ENCODE measurements at places on chromosomes 5 and 9. TPM values are rescaled to one million over a fixed set of nuclear protein-coding genes. Genes with fewer than 3 reads are reported as not detected.
A peak's percentile ranks its signal among the peaks of the same experiment; 100 is the strongest.

GRCh38 chr9:136539427-136540421 is 6.1 kb downstream of the NOTCH1 start:
- H3K36me3 ChIP-seq: peaks cover 6% of the 10 kb centered on the region
- peak; percentile 69 for DNase-seq
- peaks cover 18% of the 10 kb centered on the region for H3K4me1 ChIP-seq
- peak overlapping the region; percentile 96 for H3K27ac ChIP-seq

- no peaks in the 10 kb centered on the region for H3K4me1 ChIP-seq
- H3K4me3 ChIP-seq: no peak overlapping the region
- no peak for DNase-seq
Observed at GRCh38 chr9:119898316-119898715, 529.1 kb upstream of the BRINP1 start.

GRCh38 chr5:144201588-144201987 is 30.9 kb downstream of the KCTD16 start:
- peaks cover 18% of the 10 kb centered on the region for H3K27me3 ChIP-seq
- no peak overlapping the region for H3K4me3 ChIP-seq
- DNase-seq: no peak
- peaks cover 6% of the 10 kb centered on the region for H3K4me1 ChIP-seq

GRCh38 chr5:107058235-107058634 is 612.5 kb downstream of the EFNA5 start:
- no peak for DNase-seq
- no peak overlapping the region for H3K4me3 ChIP-seq

DNA sequence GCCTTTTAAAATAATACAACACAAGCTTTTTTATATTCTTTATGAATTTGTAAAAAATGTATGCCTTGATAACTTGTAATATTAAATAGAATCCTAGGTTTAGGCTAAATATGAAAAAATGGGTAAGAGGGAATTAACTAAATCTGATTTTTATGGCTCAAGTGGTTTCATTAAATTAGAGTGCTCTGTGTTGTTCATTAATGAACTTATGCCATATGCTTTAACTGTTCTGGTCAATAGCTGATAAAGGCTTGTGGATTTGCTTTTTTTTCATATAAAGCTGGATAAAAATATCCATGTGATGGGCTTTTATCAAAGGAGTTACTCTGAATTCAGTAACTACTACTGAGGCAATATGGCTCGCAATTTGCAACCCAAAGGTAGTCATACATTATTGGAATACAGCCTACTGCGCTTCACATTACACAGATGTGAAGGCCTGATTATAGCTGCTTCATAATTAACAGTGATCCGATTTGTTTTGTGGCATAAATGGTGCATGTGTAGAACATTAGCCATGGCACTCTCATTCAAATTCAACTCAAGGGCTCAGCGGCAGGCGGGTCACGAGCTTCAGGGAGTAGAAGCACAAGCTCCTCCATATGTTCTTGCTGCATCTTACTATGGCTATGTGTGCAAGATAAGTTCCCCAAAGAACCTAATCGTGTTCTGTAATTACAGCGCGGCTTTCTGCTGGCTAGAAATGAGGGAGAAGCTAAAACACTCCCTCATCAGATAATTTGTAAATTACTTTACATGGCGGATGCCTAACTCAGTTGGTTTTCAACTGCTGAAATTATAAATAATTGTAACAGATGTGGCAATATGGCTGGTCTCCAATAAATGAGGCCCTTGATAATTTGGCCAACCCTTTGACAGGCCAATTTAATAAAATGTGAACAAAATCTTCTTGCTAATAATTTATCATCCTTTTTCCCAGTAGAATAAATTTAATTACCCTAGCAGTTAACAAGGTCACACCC is 188.3 kb downstream of the CNTLN start:
- H3K4me3 ChIP-seq: no peak overlapping the region
- H3K27ac ChIP-seq: no peak overlapping the region
- H3K27me3 ChIP-seq: no peaks in the 10 kb centered on the region
- no peaks in the 10 kb centered on the region for H3K4me1 ChIP-seq

DNA sequence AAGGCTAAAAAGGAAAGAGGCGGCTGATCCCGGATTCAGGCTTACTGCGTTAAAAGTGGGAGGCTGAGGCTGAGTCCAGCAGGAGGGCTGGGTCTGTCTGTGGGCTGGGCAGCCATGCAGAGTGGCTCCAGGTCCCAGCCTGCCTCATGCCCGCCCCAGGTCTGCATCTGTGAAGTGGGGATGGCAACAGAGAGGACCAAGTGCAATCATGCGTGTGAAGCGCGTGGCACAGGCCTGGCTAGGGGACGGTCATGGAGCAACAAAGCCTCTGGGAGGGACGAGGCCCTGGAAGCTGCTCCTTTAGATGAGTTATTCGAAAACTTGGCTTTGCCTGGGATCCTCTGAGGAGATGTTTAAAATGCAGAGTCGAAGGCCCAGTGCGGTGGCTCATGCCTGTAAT is 30.4 kb upstream of the BARHL1 start:
- no peak overlapping the region for H3K27ac ChIP-seq
- peaks cover 4% of the 10 kb centered on the region for H3K27me3 ChIP-seq
- H3K36me3 ChIP-seq: no peaks in the 10 kb centered on the region
- H3K4me1 ChIP-seq: no peaks in the 10 kb centered on the region

GRCh38 chr9:135864447-135865049 is 42.8 kb downstream of the CAMSAP1 start:
- peak; percentile 51 for DNase-seq
- H3K4me1 ChIP-seq: no peaks in the 10 kb centered on the region
- no peak overlapping the region for H3K4me3 ChIP-seq
- H3K36me3 ChIP-seq: no peaks in the 10 kb centered on the region

DNA sequence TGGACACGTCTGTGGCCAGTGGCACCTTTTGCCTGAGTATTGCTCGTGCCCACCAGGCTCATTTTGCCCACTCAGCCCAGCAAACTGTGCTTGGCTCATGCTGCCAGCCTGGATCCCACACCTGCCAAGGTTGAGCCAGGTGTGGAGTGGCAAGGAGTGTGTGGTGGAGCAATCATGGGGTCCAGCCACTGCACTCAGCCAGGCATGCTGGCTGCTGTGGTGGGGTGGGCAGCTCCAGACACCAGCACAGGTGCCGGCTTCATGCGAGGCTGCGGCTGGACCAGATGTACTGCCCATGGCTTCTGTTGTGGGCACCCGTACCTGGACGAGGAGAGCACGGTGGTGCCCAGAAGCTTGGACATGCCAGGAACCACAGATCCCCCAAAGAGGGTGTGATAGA is 364.1 kb downstream of the TMEM38B start:
- H3K36me3 ChIP-seq: no peaks in the 10 kb centered on the region
- no peak overlapping the region for H3K27ac ChIP-seq
- no peak for DNase-seq
- no peak overlapping the region for H3K4me3 ChIP-seq

GRCh38 chr5:64497386-64497785 is 8.4 kb upstream of the RGS7BP start:
- H3K36me3 ChIP-seq: no peaks in the 10 kb centered on the region
- H3K4me3 ChIP-seq: no peak overlapping the region
- H3K4me1 ChIP-seq: peaks cover 7% of the 10 kb centered on the region

DNA sequence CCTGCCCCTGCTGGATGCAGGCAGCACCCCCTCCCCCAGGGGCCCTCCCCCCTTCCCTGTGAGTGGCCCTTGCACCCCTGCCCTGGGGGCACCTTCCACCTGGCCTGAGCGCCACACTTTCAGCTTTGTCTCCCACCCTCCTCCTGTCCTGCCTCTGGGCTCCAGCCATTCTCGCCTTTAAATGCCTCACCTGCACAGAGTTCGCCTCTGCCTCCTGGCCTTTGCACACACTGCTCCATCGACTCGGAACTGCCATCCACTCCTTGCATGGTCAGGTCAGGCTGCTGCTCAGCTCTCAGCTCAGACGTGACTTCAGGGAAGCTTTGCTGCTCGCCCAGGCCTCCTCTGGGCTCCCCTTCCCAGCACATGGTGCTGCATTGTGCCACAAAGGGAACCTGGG is 10.2 kb downstream of the FAM163B start:
- no peaks in the 10 kb centered on the region for H3K4me1 ChIP-seq
- no peaks in the 10 kb centered on the region for H3K27me3 ChIP-seq
- no peak for DNase-seq

DNA sequence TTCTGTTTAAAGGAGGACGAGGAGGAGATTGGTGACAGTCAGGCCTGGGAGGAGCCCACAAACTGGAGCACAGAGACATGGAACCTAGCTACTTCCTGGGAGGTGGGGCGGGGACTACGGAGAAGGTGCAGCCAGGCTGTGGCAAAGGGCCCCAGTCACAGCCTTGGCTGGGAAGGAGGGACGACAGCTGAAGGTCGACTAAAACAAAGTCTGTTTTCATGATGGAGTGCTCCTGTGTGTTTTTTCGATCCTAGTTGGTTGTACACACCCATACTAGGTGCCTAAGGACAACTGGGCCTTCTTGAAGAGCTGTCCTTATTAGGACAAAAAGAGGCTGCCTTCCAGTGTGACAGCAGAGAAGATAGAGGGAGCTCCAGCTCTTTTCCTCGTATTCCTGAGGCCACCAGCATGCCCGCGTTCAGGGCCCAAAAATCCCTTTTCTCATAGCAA is 2.9 kb downstream of the CCDC107 start:
- DNase-seq: no peak
- H3K27ac ChIP-seq: peak overlapping the region; percentile 69
- no peak overlapping the region for H3K4me3 ChIP-seq
- H3K27me3 ChIP-seq: no peaks in the 10 kb centered on the region
- peaks cover 8% of the 10 kb centered on the region for H3K4me1 ChIP-seq

- DNase-seq: no peak
- H3K4me3 ChIP-seq: no peak overlapping the region
- H3K4me1 ChIP-seq: no peaks in the 10 kb centered on the region
- no peaks in the 10 kb centered on the region for H3K27me3 ChIP-seq
- no peak overlapping the region for H3K27ac ChIP-seq
Observed at GRCh38 chr5:74957906-74958305, 91.7 kb upstream of the FAM169A start.

DNA sequence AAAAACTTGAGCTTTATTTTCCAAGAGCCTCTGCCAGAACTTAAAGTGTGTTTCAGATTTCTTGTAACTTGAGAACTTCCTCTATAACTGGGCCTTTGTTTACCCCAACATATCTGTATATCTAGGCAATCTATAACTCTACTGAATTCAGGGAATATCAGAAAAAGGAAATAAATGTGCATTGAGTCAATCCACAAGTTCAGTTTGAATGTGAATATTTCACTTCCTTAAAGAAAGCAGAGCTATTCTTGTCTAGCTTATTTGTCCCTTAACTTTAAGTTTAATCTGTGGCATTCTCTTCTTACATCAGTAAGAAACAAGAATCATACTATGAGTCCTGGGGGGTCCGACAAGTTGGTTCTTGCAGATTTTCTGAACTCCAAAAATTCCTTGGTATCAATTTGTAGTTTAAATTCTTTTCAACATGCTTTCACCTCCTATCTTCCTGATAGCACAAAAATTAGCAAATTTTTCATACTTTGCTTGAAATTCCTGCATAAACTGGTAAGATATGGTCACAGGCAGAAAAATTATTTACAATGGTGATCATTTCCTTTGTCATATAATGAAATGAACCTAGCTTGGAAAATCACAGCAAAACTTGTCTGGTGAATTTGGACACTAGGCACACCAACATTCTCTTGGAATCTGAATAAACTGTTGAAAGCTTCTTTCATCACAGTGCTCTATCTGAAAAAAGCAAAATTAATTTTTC is 19.8 kb upstream of the ITGA1 start:
- DNase-seq: no peak
- no peaks in the 10 kb centered on the region for H3K36me3 ChIP-seq
- no peak overlapping the region for H3K4me3 ChIP-seq
- H3K27me3 ChIP-seq: no peaks in the 10 kb centered on the region

GRCh38 chr5:159051421-159052282 is 48.1 kb downstream of the EBF1 start:
- no peaks in the 10 kb centered on the region for H3K36me3 ChIP-seq

DNA sequence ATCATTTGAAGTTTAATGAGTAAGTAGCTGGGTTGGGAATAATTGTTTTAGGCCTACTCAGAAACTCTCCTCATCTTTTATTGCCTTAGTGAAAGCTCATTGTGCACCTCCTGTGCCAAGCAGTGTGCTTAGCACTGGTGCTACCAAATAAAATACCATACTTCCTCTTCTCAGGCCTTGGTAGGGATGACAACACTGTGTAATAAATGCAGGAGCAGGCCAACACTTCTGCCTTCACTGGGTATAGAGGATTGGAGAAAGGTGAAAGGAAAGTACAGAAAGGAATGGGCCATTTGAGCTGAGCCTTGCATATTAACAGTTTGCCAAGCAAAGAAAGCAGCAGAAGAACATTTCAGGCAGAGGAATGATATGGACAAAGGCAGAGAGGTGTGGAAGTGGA is 285.7 kb downstream of the NR3C1 start:
- H3K4me1 ChIP-seq: peaks cover 12% of the 10 kb centered on the region
- H3K27me3 ChIP-seq: no peaks in the 10 kb centered on the region
- H3K4me3 ChIP-seq: no peak overlapping the region
- no peak for DNase-seq

- peak overlapping the region; percentile 17 for H3K27ac ChIP-seq
- H3K4me3 ChIP-seq: no peak overlapping the region
- no peaks in the 10 kb centered on the region for H3K27me3 ChIP-seq
Observed at GRCh38 chr5:135395451-135395850, 3.6 kb downstream of the MACROH2A1 start.

GRCh38 chr9:76691517-76692313 is 72.5 kb upstream of the PCA3 start:
- H3K27me3 ChIP-seq: no peaks in the 10 kb centered on the region
- no peaks in the 10 kb centered on the region for H3K4me1 ChIP-seq
- H3K36me3 ChIP-seq: no peaks in the 10 kb centered on the region
- no peak overlapping the region for H3K4me3 ChIP-seq

DNA sequence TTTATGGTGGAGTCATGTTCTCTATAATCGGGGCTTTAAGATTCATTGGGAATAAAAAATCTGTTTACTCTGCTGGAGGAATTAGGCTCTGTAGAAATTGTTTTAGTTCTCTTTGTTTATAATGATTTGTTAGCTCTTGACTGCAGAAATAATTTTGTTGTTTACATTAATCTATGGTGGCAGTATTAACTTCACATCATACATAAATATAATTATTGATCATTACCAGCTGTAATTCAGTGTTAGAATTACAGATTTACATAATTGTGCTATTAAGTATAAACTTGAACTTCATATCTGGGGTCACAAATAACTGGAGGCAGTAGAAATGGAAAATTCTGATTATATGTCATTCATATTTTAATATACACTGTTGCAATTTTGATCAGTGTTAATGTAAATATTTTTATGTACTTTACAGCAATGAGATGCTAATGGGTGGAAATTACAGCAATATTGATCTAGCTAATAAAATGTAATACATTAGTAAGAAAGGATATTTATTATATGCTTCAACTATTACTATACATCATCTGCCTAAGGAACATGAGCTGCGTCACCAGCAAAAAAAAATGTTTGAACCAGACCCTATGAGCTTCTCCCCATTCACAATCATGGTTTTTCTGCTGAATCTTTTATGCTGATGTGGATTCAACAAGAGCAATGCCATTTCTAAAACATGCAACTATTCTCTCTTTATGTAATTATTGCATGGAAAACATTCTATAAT is 846.6 kb downstream of the NR2F1-AS1 start:
- no peaks in the 10 kb centered on the region for H3K36me3 ChIP-seq
- DNase-seq: peak; percentile 75
- no peak overlapping the region for H3K4me3 ChIP-seq
- no peaks in the 10 kb centered on the region for H3K4me1 ChIP-seq
- H3K27ac ChIP-seq: no peak overlapping the region

Gene PNPLA7
- 6.5 TPM for total RNA-seq

Gene SLC34A1
- not detected for total RNA-seq

Gene OR1J4
- total RNA-seq: not detected

Gene CNTNAP3
- 10.6 TPM for total RNA-seq

Gene PCDHB16
- total RNA-seq: 9.2 TPM

Gene ADAMTS19
- 0.34 TPM for total RNA-seq

Gene HMMR
- total RNA-seq: 1.2 TPM

Gene INSL6
- total RNA-seq: not detected

Gene FBP2
- not detected for total RNA-seq

Gene SKP2
- total RNA-seq: 15.1 TPM

Gene PCDHGA1
- 0.71 TPM for total RNA-seq

Gene HTR4
- total RNA-seq: 0.17 TPM

Gene OR13C3
- total RNA-seq: not detected

Gene FOXD4L4
- total RNA-seq: 0.21 TPM

Gene NDST1
- total RNA-seq: 71.6 TPM
